ENCODE measurements at places on chromosomes 2 and 18.

DNA sequence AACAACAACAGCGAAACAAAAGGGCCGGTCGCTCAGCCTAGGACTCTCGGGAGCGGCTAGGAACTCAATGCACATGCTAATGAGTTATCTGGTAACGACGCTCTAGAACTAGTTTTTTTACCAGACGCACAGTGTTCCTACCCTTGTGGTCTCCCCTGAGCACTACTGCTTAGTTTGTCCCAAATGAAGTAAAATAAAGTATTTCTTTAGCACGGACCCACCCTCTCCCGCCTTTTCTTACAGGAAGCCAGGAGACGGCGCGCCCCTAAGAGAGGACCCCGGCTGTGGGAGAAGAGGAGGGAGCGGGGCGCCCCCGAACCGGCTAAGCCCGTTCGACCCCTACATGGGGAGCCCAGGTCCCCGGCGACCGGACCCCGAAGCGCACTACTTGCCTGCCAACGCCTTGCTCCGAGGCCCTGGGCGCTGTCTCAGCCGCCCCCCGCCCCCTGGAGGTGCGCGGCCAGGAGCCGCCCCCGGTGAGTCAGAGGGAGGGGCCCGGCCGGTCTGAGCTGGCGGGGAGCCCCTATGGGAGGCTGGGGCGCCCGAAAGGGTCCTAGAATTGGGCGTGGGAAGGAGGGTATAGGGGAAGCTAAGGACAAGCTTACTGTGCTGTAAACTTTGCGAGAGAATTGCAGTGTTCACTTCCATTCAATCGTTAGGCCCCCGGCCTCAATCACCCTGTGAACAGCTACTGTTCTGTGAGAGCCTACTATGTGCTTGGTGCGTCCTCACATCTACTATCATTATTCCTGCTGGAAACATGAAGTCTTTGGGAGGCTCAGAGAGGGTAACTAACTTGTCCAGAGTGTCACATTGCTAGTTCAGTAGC is 3.6 kb upstream of the CAPG start:
- DNase-seq: no peak

- DNase-seq: no peak
Observed at GRCh38 chr2:64732146-64732545, 78.4 kb upstream of the SERTAD2 start.

- no peak for DNase-seq
Observed at GRCh38 chr18:501406-501714, 859 bp upstream of the COLEC12 start.

DNA sequence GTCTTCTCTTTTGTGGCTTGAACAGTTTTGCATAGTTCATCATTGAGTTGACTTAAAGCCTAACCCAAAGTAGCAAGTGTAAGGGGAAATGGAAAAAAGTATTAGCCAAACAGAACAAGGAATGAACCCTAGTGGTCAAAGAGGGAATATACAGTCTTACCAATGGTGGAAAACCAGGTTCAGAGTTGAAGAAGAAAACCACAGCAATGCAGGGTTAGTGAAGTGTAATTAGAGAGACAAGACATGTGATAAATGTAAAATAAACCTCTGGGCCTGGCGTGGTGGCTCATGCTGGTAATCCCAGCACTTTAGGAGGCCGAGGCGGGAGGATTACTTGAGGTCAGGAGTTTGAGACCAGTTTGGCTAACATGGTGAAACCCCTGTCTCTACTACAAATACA is 2.4 kb downstream of the TTN start:
- no peak for DNase-seq

GRCh38 chr18:38941711-38942561 is 1376.3 kb upstream of the CELF4 start:
- DNase-seq: no peak

DNA sequence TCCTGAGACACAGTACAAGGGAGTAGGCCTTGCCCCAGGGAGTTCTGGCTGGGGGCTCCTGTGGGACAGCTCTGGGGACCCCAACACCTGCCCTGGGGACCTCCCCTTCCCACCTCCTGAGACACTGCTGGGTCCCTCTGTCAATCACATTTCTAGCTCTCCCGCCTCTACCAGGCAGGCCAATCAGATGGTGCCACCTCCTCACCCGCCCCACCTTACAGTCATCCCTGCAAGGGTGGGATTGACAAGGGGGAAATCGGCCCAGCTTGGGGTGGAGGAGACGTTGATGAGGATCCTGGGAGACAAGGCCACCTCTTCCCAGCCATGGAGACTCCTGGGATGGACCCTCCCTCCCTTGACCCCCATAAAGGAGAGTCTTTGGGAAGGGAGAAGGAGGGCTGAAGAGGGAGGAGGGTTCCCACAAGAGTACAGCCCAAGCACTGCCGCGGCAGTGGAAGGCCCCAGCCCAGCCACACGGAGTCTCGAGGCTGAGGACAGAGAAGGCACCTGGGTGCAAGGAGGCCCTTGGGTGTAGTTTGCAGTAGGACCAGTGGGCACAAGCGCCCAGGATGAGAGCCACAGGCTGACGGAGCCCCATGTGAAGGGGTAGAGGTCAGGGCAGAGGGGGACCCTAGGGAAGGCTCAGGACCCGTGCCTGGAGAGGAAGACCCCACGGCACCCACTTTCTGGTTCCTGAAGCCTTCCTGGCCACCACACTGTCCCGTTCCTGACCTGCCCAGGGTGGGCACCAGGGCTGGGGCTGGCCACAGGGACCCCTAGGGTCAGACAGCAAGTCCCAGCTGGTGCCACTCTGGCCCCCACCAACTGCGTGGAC is 109.9 kb upstream of the OTOS start:
- DNase-seq: no peak

DNA sequence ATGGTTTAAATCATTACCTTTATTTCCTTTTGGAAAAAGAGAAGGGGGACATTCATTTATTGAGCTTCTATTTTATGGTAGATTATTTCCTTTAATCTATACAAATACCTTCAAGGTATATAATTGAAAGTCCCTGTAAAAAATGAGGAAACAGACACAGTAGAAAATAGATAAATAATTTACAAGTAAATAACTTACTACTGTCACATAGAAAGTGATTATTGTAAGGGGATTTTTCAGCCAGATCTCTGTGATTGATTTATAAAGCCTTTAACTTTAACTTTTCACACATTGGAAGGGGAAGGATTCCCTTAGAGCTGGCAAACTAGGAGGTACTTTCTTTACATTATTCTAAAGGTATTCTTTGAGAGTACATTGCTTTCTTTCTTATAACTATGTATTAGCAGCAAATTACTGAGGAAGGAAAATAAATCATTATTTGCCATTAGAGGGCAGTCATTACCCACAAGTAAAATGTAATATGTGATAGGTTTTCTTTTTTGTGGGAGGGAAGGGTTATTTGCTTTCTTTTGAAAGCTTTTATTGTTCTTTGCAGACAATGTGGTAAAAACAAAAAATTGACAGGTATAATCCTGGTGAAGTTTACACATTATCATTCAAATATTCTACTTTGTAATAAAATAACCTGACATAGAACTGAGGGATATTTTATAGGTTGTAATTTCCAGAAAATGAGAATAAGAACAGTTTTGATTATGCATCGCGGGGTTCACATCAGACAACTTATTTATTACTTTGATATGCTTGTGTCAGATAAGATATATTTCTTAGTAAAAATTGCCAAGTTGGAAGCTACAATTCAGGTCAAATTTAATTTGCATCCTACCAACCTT is 24.8 kb upstream of the RPE start:
- DNase-seq: no peak

- no peak for DNase-seq
Observed at GRCh38 chr2:54619660-54620231, 103.7 kb upstream of the EML6 start.

GRCh38 chr2:5359397-5359796 is 332.8 kb upstream of the SOX11 start:
- DNase-seq: no peak

GRCh38 chr2:110740747-110741349 is 8.5 kb downstream of the ACOXL start:
- DNase-seq: no peak

- no peak for DNase-seq
Observed at GRCh38 chr2:80496775-80497174, 192.2 kb upstream of the LRRTM1 start.

GRCh38 chr2:239358062-239358754 is 42.6 kb downstream of the HDAC4 start:
- no peak for DNase-seq

DNA sequence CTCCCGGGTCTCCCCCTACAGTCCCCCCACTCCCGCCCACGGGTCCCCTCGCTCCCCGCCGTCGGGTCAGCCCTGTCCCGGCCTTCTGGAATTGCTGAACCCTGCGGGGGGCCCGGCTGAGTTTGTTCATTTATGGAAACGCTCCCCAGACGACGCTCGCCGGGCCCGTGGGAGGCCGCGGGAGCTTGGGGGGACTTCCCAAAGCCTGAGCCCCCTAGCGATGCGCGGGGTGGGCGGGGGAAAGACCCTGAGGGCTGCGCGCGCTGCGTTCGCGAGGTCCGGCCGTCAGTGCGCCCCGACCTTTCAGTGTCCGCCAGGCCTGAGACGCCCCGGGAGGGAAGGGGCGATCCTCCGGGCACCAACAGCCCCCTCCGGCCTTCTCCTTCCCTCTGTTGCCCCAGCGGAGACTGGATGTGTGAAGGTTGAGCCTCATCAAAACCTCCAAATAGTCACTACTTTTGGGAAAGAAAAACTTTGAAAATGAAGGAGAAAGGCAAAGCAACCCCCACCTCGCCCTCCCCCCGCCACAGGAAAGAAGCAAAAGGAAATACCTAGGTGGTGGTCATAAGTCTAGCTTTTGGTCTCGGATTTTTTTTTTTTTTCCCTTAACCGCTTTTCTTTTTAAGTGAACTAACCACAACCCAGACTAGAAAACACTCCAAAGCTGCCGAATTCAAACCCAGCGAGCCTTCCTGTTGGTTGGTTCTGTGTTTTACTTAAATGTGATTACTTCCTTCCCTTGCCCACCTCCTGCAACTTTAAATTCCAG is 509 bp upstream of the CYS1 start:
- DNase-seq: no peak

DNA sequence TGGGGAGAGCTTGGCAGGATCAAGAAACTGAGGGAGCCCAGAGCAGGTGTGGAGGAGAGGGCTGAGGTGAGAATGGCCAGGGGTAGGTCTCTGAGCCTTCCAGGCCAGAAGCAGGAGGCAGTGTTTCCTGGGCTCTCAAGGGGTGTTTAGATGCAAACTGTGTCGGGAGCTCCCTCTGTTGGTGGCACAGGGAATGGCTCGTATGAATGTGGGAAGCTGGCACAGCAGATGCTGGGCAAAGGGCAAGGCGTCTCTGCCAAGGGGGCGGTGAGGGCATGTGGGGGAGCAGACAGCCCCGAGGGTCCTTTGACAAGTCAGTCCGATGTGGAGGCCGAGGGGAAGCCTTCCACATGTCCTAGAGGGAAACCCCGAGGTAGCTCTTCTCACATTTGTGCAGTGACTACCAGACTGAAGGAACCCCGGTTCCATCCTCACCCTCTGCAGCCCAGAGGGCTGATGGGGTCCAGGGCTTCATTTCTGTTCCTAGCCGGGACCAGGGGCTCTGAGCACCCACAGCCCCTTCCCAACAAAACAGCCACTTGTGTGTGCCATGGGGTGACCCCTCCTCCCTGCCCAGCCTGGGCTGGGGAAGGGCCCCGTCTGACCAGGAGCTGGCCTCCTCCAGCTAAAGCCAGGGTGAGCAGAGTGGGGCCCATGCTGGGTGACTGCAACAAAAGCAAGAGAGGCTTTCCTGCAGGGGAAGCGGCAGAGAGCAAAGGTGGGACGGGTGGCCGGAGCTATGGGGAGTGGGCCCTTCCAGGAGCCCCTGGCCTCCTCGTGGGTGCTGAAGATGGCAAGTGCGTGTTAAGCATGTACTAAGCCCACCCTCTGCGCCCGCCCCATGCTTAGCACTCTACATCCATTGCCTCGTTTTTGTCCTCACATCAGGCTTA is 103.4 kb downstream of the SEPTIN10 start:
- DNase-seq: peak; percentile 70

DNA sequence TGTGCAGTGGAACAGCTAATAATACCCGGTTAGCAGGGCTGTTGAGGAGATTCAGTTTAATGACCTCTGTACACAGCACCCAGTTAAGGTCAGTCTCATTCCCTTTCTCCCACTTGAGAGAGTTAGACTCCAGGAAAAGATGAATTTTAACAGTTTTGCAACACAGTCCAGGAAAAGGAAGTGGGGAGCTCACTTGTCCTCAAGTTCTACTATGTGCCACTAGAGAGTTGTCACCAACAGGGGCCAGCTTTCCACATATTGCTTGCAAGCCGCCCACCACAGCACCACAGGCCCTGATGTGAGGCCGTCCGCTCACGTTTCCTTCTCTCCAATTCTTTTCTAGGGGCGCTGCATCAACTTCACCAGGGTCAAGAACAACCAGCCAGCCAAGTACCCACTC is 142.1 kb downstream of the GFPT1 start:
- DNase-seq: no peak

DNA sequence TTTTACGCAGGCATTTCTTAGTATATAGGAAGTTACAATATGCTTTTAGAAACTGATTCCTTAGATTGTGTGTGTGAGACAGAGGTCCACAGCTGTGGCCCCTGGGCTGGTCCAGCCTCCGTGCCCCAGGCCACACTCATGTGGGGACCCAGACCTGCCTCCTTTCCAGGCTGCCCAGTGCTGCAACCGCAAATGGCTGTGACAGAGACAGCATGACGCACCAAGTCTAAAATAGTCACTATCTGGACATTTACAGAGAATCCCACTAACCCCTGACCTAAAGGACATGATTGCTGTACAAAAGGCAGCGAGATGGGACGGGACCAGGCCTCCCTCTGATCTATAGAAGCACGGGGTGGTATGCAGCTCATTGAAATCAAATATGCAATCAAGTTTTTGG is 152.2 kb downstream of the TMEM18 start:
- no peak for DNase-seq

GRCh38 chr18:46013484-46014189 is 46.5 kb upstream of the EPG5 start:
- no peak for DNase-seq

GRCh38 chr2:156319811-156320485 is 12.6 kb downstream of the NR4A2 start:
- DNase-seq: no peak

GRCh38 chr2:21072477-21073242 is 28.8 kb upstream of the APOB start:
- DNase-seq: no peak

DNA sequence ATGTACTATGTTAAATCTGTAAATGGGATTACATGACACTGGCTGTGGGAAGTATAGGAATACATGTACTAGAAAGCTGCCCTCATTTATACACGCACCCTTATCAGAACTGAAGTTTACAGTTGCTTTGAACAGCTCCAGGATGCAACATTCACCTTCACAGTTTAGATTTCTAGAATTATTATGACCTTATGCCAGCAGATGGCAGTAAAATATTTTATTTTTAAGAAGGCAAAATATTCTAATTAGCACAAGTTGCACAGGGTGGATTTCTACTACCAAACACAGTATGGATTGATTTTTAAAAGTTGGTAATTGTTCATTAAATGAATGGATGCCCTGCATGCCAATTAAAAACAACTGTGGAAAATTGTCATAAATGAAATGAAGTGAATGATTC is 670.4 kb downstream of the KCNJ3 start:
- no peak for DNase-seq

Data from activated CD4-positive, alpha-beta T cell treated with anti-CD3 and anti-CD28 coated beads, Interleukin-2, amount 50 U/mL, for 24 hours (primary cell).